ENCODE measurements at places on chromosomes 1 and 21.

GRCh38 chr1:241972703-241973369 lies 15.3 kb downstream of the BECN2 start:
- no peak for DNase-seq

- DNase-seq: no peak
These were observed 1.5 kb upstream of the MAGI3 start for GRCh38 chr1:113388621-113389358.

- no peak for DNase-seq
These were observed 72.6 kb upstream of the CSF1 start for GRCh38 chr1:109837852-109838570.

DNA sequence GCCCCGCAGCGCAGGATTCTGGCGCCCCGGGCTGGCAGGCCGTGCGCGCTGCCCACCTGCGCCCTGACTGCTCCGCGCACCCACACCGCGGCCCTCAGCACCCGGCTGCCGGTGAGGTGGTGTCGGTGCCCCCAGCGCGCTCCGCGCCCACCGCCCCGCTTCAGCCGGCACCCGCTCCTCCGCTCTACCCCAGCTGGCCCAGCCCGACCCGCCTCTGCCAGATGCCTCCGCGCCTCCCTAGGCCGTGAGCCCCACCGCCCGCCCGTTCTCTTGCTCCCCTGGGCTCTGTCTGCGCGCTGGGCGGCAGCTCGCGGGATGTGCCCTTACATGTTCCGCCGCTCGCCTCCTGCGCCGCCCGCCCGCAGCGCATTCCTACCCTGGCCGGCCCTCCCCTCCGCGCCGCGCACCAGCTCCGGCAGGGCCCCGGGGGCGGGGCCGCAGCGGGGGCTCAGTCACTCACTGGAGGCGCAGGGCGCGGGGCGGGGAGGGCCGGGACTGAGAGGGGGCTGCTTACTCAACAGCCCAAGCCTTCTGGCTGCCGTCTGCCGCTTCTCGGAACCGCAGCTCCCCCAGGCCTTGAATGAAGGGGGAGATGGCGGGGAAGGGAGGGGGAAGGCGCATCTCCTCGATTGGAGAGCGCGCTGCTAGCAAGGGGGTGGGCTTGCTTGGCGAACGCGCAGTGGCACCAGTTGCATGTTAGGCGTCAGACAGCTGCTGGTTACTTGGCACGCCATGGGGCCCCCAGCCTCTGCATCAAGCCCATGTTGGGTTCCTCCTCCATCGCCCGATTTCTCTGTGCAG lies at the start of gene PHLDA3:
Gene PHLDA3 (minus strand): TSS at position 345 of the 801 bp plus-strand sequence. CDS start 402 bp downstream, outside the sequence.
- DNase-seq: no peak

GRCh38 chr1:219173434-219173757 lies 282 bp upstream of the LYPLAL1 start:
- DNase-seq: no peak

DNA sequence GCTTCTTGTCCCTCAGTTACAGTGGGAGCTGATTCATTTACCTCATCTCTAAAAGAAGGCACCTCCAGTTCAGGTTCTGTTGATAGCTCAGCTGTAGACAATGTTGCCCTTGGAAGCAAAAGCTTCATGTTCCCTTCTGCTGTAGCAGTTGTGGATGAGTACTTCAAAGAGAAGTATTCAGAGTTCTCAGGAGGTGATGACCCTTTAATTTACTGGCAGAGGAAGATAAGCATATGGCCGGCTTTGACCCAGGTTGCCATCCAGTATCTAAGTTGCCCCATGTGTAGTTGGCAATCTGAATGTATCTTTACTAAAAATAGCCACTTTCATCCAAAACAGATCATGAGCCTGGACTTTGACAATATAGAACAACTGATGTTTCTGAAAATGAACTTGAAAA lies 4.5 kb downstream of the ZBED6 start:
- DNase-seq: no peak

- DNase-seq: no peak
These were observed 304.6 kb upstream of the FAM78B start for GRCh38 chr1:166471359-166471758.

- DNase-seq: no peak
These were observed 30.2 kb upstream of the KCNA2 start for GRCh38 chr1:110636149-110636935.

DNA sequence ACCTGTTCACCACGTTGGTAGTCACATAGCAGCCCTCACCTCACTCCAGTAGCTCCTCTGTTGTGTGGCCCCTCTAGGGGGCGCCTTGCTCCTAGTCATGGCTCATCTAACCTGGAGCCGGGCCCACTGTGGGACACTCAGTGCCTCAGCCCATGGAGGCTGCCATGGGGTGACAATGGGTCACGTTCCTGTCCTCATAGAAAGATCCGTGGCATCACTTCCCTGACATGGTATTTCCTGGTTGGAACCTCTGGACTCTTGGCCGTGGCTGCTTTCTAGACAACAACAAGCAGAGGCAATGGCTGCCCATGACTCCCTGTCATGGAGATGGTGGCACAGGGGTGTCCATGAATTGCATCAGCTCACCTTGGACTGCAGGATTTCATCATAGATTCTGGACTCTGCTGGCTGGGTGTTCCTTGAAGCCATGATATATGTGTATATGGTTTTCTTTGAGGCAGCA lies 27.5 kb upstream of the SLAMF6 start:
- no peak for DNase-seq

- no peak for DNase-seq
These were observed 149.2 kb downstream of the OMA1 start for GRCh38 chr1:58397187-58397820.

GRCh38 chr1:21046132-21046531 lies 130.6 kb downstream of the EIF4G3 start:
- DNase-seq: no peak

GRCh38 chr1:195898924-195899323 lies 709.3 kb downstream of the KCNT2 start:
- no peak for DNase-seq

GRCh38 chr1:162446946-162447345 lies 35.0 kb upstream of the SH2D1B start:
- DNase-seq: no peak

- no peak for DNase-seq
These were observed 25.7 kb downstream of the LHX4 start for GRCh38 chr1:180255536-180256340.

DNA sequence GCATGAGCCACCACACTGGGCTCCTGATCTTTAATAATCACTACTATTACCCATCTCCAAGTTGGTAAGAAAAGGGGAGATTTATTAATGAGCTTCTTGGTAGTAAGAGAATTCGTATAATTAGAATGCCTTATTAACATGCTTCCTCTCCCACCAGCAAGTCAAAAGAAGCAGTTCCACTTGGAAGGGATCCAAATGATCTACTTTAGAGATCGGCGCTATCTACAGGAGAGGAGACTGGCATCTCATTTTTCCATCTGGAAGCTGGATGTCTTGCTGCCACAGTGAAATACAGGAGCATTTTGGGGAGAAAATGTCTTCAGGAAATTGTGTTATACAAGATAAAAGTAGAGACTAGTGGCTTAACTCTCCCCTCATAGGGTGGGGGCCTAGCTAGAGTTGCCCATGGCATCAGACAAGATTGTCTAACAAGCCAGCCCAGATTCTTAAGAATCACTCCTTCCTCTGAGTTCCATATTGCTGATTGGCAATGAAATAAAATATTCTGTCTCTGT lies 33.6 kb upstream of the CAMSAP2 start:
- no peak for DNase-seq

GRCh38 chr1:111481387-111482221 lies 7.8 kb downstream of the C1orf162 start:
- DNase-seq: no peak

GRCh38 chr1:169568497-169568896 lies 17.8 kb downstream of the F5 start:
- no peak for DNase-seq

DNA sequence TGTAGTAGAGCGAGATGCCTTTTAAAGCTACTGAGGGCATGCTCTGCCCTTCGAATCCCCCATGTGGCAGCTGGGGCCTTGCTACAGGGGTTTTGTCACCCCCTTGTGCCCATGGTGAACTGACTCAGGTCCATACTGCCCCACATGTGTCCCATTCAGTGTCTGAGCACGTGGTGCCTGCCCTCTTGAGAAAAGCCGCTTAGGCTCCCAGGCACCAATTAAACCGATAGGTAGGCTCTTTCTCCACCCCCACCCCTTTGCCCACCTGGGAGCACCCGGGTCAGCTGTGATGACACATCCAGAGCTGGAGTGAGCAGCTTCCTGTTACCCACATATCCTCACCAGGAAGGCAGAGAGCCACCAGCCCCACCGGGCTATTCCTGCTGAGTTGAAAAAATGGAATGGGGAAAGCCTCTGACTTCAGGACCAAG lies 30.5 kb downstream of the TMCC2 start:
- DNase-seq: no peak

- DNase-seq: no peak
These were observed 9.4 kb downstream of the SNAP47 start for GRCh38 chr1:227744668-227745067.

- no peak for DNase-seq
These were observed 348.0 kb downstream of the PTPRU start for GRCh38 chr1:29584362-29584761.

DNA sequence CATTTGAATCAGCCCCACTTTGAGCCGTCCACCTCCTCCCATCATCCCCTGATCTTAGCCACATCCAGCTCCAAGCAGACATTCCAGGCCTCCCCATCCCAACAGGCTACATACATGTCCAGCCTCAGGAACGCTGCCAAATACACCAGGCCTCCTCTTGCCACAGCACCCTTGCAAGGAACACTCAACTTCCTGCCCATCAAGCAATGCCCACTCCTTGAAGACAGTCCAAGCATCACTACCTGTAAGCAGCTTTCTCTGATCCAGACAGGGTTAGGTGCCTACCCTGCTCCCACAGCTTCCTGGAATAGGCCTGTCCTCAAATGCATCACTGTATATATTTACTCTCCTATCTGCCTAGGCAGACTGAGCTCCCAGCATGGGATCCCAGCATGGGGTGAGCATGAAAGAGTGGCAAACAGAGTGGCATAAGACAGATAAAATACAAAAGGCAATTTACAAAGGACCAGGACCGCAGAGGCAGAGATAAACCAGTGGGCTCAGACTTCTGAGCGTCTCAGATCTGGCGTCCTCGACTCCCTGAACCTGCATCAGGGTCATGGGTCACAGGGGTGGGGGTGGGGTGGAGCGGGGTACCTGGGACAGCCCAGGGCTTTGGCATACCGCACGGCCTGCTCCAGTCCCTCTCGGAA lies 816 bp downstream of the HYI start:
- DNase-seq: no peak

GRCh38 chr1:172393354-172393753 lies 27.1 kb upstream of the C1orf105 start:
- DNase-seq: no peak

GRCh38 chr1:20280341-20280740 lies 10.3 kb upstream of the VWA5B1 start:
- no peak for DNase-seq

DNA sequence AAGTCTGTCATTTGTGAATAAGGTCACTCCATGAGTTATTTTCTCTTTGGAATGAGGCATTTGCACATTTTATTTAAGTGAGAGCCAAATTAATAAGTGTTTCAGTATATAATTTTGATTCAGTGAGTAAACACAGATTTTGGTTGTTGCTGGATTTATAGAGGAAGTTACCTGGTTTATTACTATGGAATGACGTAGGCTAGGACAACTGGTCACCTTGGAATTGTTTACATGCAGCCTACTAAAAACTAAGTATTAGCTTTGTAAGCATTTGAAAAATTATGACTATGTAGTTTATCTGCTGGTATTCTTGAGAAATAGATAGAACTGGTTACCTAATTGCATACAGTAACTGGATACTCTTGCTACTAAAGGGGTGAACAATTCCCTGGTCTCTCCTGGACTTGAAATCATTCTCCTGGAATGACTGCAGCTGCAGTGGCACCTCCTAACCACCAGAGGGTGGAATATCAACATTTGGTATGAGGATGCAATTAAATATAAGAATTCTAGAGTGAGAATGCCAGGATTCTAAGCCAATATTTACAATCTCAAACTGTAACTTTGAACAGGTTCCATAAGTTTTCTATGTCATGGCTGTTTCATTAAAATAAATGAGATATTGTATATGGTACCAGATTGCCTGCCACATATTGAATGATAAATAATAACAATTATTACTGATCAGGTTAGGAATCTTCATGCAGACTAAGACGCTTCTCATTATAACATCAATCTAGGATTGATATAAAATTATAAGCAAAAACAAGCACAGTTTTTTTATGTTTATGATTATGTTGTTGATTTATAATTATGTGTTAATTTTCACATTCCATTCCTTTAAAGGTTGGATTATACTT lies 3.5 kb upstream of the KRTAP27-1 start:
- no peak for DNase-seq

DNA sequence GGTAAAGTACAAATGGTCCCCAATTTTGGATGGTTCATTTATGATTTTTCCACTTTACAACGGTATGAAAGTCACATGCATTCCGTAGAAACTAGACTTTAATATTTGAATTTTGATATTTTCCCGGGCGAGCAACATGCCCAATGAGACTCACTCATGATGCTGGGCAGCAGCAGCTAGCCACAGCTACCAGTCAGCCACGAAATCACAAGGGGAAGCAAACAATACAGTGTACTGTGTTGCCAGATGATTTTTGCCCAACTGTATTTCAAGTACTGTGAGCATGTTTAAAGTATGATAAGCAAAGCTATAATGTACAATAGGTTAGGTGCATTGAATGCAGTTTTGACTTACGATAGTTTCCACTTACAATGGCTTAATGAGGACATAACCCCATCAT lies 266.8 kb downstream of the VAV3 start:
- DNase-seq: no peak

GRCh38 chr1:74858136-74858535 lies 125.2 kb downstream of the TYW3 start:
- DNase-seq: no peak

- DNase-seq: no peak
These were observed 70.7 kb upstream of the MUTYH start for GRCh38 chr1:45410850-45411509.

GRCh38 chr1:182080955-182081582 lies 19.6 kb upstream of the ZNF648 start:
- DNase-seq: no peak

DNA sequence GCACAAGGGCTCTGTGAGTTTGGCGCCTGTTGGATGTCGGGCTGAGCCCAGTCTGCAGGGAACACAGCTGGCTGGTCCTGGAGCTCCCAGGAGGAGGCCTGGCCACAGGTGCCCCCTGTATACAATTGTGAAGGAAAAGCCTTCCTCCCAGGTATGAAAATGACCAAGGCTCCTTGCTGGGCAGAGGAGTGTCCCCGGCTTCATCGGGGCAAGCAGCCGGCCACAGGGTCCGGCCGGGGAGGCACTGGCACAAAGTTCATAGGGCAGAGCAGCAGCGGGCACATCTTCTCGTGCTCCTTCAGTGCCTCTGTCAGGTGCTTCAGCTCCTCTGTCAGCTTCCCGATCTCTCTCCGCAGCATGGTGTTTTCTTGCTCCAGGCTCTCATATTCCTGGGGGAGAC lies 13.0 kb downstream of the BATF3 start:
- no peak for DNase-seq
